AG09309 (cell line): ENCODE measurements at places on chromosomes 4 and X.

GRCh38 chr4:15186806-15187205 is 184.5 kb downstream of the CPEB2 start:
- DNase-seq = no peak

GRCh38 chrX:56288608-56289007 is 56.5 kb downstream of the KLF8 start:
- no peak for DNase-seq

DNA sequence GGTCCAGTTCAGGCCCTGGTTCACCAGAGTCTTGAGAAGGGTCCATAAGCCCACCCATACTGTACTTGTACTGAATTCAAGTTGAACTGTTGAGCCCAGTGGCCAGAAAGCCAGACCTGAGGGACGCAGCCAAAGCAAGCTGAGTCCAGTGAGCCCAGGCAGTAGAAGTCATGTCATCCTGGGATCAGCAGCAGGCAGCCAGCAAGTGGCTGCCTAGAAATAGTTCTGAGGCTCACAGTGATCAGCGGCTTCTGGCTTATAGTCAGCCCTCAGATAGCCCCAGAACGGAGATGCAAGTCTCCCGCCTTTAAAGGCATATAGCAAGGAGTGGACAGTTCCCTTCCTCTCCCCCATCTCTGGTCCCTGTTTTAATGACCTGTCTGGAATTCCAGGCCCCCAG is 347.1 kb downstream of the FBXW7 start:
- no peak for DNase-seq

- no peak for DNase-seq
Observed at GRCh38 chr4:109947918-109948317, 35.2 kb downstream of the EGF start.

DNA sequence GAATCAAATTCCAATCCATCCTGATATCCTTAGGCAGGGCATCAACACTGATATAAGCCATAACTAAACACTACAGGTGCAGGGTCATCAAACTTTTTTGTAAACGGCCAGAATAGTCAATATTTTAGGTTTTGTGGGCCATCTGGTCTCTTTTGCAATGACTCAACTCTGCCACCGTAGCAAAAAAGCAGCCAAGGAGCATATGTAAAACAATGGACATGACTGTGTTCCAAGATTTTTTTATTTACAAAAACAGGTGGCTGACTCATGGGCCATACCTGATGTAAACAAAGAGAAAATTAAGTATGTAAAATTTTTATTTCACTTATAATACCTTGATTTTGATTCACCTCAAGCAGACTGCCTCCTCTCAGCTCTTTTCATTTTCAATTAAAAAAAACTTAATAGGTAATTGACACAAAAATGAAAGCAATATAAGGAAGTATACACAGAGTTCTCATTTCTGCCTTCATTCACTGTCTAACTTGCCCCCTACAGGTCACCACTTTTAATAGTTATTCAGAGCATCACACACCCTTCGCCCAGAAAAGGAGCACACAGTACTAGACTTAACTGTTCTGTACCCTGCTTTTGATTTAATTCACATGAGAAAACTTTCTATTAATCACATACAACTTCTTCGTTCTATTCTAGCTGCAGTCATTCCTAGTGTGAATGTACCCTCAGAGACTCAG is 35.3 kb upstream of the GPM6B start:
- no peak for DNase-seq

GRCh38 chr4:183455431-183456195 is 11.2 kb downstream of the CDKN2AIP start:
- no peak for DNase-seq

GRCh38 chrX:9980401-9980800 is 13.2 kb downstream of the CLDN34 start:
- no peak for DNase-seq

GRCh38 chr4:130985371-130985770 is 1889.4 kb downstream of the C4orf33 start:
- DNase-seq = no peak

- no peak for DNase-seq
Observed at GRCh38 chrX:137353404-137353803, 212.5 kb upstream of the ZIC3 start.

GRCh38 chrX:42094218-42094617 is 170.9 kb upstream of the CASK start:
- no peak for DNase-seq

- DNase-seq = no peak
Observed at GRCh38 chrX:5708251-5708650, 520.4 kb downstream of the NLGN4X start.
